ENCODE measurements at places on chromosomes 1 and 21.

GRCh38 chr21:34824314-34824713 is 155.5 kb downstream of the CLIC6 start:
- no peak for DNase-seq

- no peak for DNase-seq
Observed at GRCh38 chr21:41328660-41329607, 12.3 kb downstream of the FAM3B start.

GRCh38 chr1:157704878-157705277 is 4.3 kb upstream of the FCRL3 start:
- DNase-seq, result no peak

DNA sequence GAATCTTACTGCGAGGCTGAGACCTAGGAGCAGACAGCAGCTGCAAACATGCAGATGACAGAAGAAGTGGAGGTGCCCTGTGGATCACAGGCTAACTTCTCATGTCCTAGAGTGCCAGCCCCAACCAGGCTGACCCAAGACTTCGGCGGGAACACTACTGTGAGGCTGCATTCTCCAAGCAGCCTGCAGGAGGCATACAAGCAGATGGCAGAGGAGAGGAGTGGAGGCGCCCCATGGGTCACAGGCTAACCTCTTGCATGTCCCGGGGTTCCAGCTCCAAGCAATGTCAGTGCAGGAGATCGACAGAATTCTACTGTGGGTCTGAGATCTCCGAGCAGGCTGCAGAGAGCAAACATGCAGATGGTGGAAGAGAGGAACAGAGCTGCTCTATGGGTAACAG is 98.1 kb upstream of the ZNF678 start:
- no peak for DNase-seq

GRCh38 chr1:66253330-66253921 is 280.5 kb upstream of the SGIP1 start:
- DNase-seq, result peak; percentile 58

DNA sequence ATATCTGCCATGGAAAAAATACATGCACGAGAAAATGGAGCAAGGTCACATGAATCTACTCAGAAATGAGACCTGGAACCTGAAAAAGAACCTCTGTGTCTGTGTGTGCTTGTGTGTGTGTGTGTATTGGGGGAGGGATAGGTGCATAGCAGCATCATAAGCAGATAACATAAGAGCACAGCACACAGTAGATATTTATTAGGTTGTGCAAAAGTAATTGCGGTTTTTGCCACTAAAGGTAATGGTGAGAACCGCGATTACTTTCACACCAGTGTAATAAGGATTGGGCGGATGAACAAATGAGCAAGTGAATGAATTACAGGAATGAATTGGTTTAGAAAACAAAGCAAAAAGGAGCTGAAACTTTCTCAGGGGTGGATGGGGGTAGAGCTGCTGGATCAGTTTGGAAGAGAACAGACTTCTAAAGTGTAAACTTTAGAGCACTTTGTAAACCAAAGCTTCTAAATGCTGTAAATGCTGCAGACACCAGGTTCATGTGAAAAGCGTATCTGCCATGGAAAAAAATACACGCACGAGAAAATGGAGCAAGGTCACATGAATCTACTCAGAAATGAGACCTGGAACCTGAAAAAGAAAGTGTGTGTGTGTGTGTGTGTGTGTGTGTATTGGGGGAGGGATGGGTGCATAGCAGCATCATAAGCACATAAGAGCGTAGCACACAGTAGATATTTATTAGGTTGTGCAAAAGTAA is 156.9 kb downstream of the TOMM20 start:
- no peak for DNase-seq

GRCh38 chr1:208631092-208631491 is 386.9 kb upstream of the PLXNA2 start:
- DNase-seq, result no peak

GRCh38 chr1:63173161-63173560 is 149.2 kb upstream of the FOXD3 start:
- no peak for DNase-seq

- no peak for DNase-seq
Observed at GRCh38 chr1:19661721-19662228, 2.9 kb upstream of the HTR6 start.

GRCh38 chr1:223125766-223126165 is 17.3 kb downstream of the TLR5 start:
- DNase-seq, result no peak

DNA sequence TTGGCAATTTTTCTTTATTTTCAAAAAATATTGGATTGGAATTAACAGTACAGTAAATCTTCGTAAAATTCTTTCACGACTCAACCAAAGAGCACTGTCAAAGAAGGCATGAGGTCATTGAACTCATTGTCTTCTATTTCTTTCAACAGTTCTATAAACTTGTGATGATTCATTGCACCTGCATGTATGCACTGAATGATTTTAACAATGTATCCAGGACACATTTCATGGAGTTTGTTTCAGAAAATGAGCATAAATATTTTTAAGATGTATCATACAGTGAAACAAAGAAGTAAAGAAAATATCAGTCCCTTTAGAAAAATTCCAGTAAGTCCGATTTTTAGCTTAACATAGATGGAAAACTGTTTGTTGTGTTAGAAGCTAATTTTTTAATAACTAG is 33.6 kb upstream of the CD34 start:
- DNase-seq, result peak; percentile 63

GRCh38 chr1:116875391-116875790 is 34.3 kb upstream of the PTGFRN start:
- no peak for DNase-seq

- DNase-seq, result peak; percentile 26
Observed at GRCh38 chr1:160032165-160032820, 503 bp upstream of the PIGM start.

DNA sequence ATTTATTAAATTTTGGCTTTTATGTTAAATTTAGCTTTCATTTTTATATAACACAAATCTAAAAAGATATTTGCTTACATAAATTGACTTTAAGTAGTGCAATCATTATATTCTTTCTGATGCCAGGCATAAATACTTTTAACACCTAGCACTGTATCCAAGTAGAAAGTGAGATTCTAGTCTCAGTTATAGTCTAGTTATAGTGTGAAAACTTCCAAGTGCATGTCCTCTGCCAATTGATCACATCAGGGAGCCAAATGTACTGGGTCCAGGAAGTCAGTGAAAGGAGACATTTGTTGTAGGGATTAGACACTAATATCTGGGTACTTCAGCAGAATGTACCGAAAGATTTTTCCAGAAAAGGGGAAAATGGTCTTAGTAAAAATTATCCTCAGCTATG is 290.7 kb upstream of the ZRANB2 start:
- no peak for DNase-seq

- no peak for DNase-seq
Observed at GRCh38 chr1:221448585-221449175, 293.2 kb downstream of the DUSP10 start.

GRCh38 chr1:145824499-145824842 is 471 bp downstream of the POLR3C start:
- DNase-seq, result no peak

- DNase-seq, result no peak
Observed at GRCh38 chr1:12166834-12167492, at the start of gene TNFRSF1B. TNFRSF1B (plus strand) TSS chr1:12166991; CDS start chr1:12167092, 101 bp downstream.

DNA sequence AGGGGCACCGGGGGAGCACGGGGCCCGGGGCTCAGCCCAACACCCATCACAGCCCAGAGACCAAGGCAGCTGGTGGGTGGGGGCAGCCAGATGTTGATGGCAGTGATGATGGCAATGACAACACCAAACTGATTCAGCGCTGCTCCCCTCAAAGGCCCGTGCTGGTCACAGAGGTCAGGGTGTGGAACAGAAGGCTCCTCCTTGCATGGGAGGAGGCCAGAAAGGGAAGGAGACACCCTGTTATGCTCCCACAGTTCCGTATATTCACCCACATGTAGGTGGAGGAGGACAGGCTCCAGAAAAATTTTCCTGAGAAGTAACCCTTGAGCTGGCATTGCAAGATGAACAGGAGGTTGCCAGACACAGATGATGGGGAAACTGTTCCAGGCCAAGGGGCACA is 414 bp downstream of the GUCA2B start:
- no peak for DNase-seq

GRCh38 chr1:167543199-167543990 is 10.2 kb downstream of the CREG1 start:
- no peak for DNase-seq

- no peak for DNase-seq
Observed at GRCh38 chr1:162485236-162485635, 12.4 kb upstream of the UHMK1 start.

DNA sequence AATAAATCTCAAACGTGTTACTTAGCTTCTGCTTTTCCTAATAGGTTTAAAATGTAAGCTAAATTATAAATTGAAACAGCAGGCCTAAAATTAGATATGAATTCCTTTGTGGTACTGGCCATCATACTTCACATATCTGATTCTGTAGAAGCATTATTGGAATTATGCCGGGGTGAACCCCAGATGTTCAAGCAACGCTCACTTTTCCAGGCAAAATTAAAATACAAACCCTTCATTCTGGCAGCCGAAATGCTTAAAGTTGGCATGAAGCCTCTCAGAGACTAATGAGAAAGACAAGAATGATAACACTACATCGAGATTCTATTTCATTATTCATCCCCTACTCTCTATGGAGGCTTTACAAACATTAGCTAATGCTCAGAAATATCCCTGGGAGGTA is 1352.7 kb upstream of the ADGRL2 start:
- no peak for DNase-seq

- DNase-seq, result no peak
Observed at GRCh38 chr1:170267317-170267716, 121.6 kb downstream of the NTMT2 start.

- DNase-seq, result no peak
Observed at GRCh38 chr1:210830034-210831028, 303.6 kb downstream of the KCNH1 start.

GRCh38 chr1:3000214-3000613 is 21.1 kb upstream of the ACTRT2 start:
- DNase-seq, result no peak

DNA sequence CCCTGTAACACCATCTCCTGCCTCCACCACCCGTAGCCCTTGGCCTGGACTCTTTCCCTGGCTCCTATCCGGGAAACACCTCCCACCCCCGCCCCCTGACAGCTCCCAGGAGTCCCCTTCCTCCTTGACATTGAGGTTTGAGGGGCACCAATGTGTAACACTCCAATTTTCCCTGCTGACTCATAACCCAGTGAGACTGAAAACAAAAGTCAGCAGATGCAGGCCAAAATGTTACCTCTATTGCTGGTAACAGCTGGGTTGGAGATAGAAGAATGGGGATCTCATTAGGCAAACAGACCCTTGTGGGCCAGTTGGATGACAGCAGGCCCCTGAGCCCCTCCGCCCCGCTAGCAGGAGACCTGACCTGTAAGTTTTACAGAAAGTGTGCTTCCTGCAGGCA is 237.2 kb downstream of the KAZN start:
- DNase-seq, result no peak

GRCh38 chr21:39386194-39386593 is 37.3 kb upstream of the HMGN1 start:
- DNase-seq, result no peak

- peak; percentile 73 for DNase-seq
Observed at GRCh38 chr1:59730759-59731478, 83.8 kb upstream of the HOOK1 start.

- peak; percentile 78 for DNase-seq
Observed at GRCh38 chr1:17587693-17588047, 48.2 kb downstream of the ARHGEF10L start.

- peak; percentile 47 for DNase-seq
Observed at GRCh38 chr1:204410688-204411450, 748 bp downstream of the PPP1R15B start.

DNA sequence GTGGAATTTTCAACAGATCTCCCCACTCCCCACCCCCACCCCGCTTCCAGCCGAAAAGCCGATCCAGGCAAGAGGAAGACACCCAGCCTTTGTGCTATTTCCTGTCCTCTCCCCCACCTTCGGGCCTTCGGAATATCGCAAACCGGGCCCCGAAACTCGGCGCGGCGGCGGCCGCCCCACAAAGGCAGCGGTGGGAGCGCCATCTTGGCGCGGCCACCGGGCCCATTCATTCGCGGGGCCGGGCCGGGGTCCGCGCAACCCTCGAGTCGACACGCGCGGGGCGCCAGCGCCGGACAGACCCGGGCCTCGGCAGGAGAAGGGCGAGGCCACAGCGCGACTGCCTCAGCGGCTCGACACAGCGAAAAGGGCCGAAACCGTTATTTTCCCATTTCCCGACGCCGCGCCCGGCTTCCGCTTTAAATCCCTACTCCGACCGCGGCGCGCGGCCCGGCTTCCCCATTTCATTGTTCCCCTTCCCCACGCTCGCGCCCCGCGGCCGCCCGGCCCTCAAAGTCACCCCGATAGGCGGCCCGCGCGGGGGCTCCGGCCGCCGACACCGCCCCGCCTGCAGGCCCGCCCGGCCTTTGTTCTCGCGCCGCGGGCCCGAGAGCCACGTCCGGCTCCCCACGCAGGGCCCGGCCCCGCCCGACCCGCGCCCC is 911 bp downstream of the GNB1 start:
- DNase-seq, result peak; percentile 46

- DNase-seq, result no peak
Observed at GRCh38 chr1:209805875-209806760, at the start of gene IRF6. IRF6 (minus strand) TSS chr1:209806142; CDS start chr1:209801413, 4,729 bp downstream.

DNA sequence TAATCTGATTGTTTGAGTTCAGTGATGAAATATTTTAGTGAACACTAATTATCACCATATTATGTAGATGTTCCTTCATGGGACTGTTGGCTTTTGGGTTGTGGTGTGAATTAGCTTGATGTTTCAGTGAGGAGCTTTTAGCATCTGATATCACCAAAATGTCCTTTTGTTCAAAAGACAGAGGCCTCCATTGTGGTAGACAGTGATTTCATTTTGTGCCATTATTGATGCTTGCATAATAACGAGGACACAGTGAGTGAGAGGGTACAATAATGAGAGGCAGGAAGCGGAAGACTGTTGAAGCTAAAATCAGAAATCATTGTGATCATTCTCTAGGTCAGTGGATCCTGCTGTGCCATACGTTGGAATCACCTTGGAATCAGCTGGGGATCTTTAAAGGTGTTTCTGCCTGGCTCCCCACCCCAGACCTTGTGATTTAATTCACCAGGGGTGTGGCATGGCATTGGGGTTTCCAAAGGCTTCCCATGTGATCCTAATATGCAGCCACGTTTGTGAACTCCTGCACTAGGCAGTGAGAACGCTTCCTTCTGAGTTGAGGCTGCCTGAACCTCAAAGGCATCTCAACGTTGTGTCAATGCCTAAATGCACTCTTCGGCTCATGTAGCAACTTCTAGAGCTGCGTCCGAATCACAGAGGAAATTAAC is 82.1 kb upstream of the KIF1B start:
- no peak for DNase-seq

DNA sequence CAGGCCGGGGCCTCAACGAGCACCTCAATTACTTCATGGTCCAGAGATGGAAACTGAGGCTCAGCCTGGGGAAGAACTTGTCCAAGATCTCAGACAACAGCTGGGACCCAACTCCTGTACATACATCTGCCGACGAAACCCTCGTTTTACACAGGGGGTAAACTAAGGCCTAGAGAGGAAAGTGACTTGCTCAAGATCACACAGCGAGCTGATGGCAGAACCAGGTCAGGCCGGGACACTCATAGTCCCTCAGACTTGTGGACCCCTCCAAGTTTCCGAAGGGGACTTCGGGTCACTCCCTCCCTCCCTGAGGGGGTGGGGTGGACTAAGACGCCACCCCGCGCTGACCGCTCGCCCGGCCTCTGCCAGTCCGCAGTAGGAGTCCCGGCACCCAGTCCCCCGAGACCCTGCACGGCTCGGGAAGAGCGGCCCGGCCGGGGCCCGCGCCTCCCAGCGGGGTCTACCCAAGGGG is 430 bp downstream of the WASF2 start:
- DNase-seq, result no peak

- DNase-seq, result no peak
Observed at GRCh38 chr1:76854255-76854654, 13.0 kb upstream of the ST6GALNAC5 start.

- DNase-seq, result no peak
Observed at GRCh38 chr1:14876747-14877146, 276.8 kb upstream of the TMEM51 start.

Measured in urothelium cell line (cell line).